Inflammatory macrophage treated with lipopolysaccharide for 1 hour (primary cell): ENCODE measurements at places on chromosomes 12 and 14.

- DNase-seq: no peak
Observed at GRCh38 chr14:91385224-91385623, 32.4 kb downstream of the CCDC88C start.

- DNase-seq: no peak
Observed at GRCh38 chr12:123634142-123634561, 523 bp downstream of the GTF2H3 start.

DNA sequence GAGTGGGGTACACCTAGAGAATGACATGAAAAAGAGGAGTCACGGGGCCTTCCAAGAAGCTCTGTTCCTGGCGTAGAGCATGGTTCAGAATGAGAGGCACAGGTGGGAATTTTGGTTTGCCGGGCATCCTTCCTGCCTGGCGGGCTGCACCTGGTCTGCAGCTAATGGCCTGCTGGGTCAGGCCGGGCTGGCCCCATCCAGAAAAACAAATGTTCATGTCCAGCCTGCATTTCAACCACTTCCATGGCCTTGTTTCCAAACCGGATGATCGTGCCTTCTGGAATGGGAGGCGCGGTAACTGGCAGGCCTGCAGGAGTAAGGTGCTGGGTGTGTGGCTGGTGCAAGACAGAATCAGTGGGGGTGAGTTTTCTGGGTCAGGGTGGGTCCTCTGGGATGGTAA lies 14.4 kb downstream of the TEAD4 start:
- DNase-seq: no peak

GRCh38 chr14:75537071-75537470 lies 14.8 kb downstream of the BATF start:
- DNase-seq: no peak

DNA sequence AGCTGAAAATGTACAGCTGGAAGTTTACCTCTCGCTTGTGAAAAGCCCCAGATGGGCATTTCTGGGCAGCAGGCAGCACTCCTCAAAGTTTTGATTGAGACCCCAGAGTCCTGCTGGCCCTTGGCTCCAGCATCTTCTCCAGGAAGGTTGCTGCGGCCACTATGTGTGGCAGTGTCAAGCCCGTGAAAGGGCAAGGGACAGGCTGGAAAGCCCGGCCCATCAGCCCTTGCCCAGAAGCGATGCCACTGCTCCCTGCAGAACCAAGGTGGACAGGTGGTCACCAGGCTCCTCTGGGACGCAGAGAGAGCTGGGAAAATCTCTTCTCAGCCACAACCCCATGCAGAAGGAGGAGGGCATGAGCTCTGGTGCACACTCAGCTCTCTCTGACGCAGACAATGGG lies 73.5 kb upstream of the BCL11B start:
- no peak for DNase-seq

DNA sequence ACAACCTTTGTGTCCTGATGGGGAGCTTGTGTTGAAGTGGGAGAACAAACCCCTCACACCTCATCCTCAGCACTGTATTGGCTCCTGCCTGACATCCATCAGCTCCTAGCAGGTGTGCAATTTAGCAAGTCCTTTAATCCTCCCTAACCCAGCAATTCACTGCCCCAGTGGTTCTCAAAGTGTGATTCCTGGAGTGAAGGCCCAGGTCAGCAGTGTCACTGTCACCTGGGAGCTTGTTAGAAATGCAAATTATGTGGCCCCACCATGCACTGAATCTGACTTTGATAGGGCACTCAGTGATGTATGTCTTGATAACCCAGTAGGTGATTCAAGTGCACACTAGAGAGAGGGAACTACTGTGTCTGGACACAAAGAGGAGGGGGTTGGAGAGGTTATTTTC lies 133.6 kb downstream of the FGD4 start:
- no peak for DNase-seq

GRCh38 chr12:26428420-26428819 lies 233.0 kb downstream of the SSPN start:
- no peak for DNase-seq

GRCh38 chr12:123948401-123948795 lies 24.2 kb downstream of the CCDC92 start:
- no peak for DNase-seq

GRCh38 chr12:131834798-131835615 lies 6.8 kb downstream of the MMP17 start:
- DNase-seq: no peak

- peak; percentile 85 for DNase-seq
Observed at GRCh38 chr14:92400579-92401444, 77.8 kb downstream of the SLC24A4 start.

DNA sequence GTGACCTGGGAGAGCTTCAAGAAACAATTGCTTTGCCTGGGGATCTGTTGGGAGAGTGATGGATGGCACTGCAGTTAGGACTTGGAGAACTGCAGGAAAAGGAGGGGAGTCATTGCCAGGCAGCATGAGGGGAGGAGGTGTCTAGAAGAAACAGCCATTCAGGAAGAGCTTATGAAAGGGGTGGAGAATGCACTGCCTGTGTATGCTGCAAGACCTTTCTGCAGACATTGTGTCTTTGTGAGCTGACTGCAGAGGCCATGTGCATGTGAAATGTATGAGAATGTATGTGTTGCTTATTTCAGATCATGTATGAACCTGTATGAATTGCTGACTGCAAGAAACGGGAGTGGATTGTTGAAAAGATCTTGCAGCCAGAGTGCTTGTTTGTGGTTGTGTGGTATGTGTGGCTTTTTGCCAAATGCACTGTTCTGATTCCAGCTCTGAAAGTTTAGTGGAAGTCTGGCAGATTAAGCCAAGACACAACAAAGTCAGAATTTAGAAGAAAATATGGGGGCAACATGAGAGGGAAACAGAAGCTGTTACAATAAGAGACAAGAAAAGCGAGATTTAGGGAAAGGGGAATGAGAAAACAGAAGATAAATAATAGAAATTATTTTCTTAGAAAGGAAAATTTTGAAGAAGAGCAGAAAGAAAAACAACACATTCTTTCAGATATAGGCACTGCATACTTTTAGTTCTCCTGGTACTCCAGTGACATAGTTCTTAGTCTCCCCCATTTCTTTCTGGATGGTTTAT lies 9.8 kb upstream of the RIMKLB start:
- no peak for DNase-seq

DNA sequence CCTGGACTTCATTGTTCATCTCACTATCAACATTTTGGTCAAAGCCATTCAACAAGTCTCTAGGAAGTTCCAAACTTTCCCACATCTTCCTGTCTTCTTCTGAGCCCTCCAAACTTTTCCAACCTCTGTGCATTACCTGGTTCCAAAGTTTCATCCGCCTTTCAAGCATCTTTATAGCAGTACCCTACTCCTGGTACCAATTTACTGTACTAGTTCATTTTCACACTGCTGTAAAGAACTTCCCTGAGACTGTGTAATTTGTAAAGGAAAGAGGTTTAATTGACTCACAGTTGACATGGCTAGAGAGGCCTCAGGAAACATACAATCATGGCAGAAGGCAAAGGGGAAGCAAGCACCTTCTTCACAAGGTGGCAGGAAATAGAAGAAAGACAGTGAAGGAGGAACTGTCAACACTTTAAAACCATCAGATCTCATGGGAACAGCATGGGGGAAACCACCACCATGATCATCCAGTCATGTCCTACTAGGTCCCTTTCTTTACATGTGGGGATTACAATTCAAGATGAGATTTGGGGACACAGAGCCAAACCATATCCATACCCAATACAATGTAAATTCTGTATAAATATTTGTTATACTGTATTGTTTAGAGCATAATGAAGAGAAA lies 109.7 kb downstream of the C12orf75 start:
- no peak for DNase-seq

DNA sequence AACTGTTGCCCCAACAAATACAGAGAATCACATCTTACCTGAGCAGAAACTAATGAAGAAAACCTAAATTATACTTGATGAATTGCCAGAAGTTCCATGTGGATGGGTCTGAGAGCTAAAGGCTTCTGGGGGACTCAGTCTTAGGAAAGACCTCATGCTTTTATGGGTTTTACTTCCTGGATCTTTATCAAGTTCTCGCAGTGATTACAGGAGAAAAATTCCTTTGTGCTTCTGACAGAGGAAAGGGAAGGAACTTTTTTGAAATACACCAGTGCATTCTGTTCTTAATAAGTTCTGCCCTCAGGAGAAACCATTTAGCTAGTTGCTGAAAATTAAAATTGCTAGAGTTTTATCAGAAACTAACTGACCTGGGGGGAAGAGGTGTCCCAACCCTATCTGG lies 203.9 kb upstream of the KITLG start:
- DNase-seq: no peak

DNA sequence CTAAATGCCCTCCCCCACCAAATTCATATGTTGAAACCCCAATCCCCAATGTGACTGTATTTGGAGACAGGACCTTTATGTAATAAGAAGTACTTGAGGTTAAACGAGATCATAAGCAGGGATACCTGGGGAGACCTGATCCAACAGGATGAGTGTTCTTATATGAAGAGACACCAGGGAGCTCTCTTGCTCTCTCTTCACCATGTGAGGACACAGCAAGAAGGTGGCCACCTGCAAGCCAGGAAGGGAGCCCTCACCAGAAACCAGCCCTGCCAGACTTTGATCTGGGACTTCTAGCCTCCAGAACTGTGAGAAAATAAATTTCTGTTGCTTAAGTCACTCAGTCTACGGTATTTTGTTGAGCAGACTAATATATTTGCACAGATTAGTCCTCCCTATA lies 113.6 kb downstream of the NUAK1 start:
- DNase-seq: no peak

DNA sequence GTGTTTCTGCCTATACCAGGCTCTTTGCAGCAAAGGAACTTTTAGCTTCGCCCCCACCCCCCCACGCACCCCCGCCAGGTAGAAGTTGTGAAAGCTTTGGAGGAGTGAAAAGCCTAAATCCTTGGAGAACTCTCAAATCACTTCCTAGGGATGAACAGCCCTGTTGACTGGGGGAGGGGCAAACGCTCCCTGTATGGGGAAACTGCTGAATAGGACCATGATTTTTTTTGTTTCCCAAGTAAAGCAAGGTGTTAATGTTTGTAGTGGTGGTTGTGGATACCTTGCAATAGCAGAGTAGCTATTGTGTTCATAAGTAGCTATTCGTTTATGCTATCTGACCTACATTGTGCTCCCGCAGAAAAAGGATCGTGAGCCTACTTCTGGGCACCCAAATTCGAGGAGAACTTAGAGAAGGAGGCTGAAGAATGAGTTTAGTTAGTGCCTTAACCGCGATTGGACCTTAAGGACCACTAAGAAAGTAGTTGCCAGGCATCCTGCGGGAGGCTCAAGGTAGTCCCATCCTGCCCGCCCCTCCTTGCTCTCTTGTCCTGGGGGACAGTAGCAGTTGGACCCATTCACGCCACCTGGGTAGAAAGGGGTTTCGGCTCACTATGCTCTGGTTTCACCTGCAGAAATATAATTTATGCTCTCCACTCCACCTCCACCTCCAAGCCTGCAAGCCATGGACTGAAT lies 901 bp upstream of the NFKBIA start:
- no peak for DNase-seq

DNA sequence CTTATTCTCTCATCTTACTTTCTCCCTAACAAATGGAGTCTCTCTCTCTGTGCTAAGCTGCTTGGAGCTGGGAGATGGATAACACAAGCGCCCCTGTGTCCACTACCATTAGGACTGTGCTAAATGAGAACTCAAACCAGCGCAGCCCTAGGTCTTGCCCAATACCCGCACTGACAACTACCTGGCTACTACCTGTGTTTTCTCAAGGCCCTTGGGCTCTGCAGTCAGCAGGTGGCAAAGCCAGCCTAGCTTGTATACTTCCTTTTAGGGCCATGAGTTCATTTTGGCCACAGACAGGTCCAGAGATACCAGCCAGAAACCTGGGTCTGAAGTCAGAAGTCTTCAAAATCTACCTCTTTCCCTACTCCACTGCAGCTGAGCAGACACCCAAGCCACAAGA lies 13.0 kb upstream of the SLCO1B1 start:
- no peak for DNase-seq

- DNase-seq: no peak
Observed at GRCh38 chr12:132559652-132560363, 50.6 kb downstream of the LRCOL1 start.

DNA sequence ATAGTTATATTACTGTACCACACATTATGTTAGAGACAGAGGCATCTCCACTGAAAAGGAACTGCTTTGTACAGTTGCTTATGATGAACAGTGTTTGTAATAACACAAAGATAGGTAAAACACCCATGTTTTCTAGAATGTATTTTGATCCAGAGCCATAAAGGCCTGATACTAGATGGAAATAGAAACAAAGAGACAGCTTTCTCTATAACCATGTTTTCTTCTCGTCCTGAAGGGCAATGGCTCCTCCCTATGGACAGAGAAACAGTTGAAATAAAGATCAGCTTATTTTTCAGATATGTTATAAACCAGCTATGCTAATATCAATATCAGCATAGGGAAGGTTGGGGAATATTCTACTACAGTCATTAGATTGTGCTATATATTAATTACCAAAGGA lies 109.2 kb downstream of the ATXN7L3B start:
- DNase-seq: no peak

DNA sequence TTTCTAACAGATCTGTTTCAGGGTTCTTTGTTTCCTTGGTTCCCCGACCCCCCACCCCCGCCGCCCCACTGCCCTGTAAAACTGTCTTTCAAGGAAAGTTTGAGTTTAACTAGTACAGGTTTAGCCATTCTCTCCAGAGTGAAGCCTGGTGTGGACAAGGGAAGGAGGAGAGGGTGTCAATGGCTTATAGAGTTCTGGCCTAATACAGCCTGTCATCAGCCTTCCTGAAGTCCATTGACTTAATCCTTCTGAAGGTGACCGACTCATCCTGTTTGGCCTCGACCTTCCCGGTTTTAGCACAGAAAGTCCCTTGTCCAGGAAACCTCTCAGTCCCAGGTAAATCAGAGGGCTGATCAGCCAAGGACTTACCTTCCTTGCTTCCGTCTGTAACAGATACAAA lies 11.0 kb upstream of the P2RX4 start:
- DNase-seq: no peak

DNA sequence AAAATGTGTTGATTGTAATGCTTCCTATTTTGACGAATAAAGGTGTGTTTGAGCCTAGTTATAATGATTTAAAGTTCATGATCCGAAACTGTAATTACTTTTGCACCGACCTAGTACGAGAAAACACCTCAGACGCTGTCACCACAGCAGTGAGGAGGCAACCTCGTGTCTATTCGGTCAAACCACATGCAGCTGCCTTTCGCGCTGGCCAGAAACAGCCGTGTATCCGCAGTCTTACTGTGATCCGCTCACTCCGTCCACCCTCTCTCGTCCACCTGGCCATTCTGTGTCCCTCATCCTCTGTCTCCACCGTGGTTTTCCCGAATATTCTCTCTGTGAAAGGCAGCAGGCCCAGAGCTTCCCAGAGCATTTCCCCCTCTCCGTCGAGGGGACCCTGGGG lies 67.1 kb downstream of the NOC4L start:
- no peak for DNase-seq
